ENCODE measurements at places on chromosomes 11 and 22.

- no peak for DNase-seq
Observed at GRCh38 chr11:83436855-83437254, 150.7 kb upstream of the CCDC90B start.

- DNase-seq, result no peak
Observed at GRCh38 chr11:73862986-73863385, 13.7 kb downstream of the COA4 start.

- DNase-seq, result no peak
Observed at GRCh38 chr22:26563022-26563421, 26.9 kb downstream of the TPST2 start.

GRCh38 chr11:44727373-44728287 lies 868 bp downstream of the TSPAN18 start:
- DNase-seq, result peak; percentile 47

DNA sequence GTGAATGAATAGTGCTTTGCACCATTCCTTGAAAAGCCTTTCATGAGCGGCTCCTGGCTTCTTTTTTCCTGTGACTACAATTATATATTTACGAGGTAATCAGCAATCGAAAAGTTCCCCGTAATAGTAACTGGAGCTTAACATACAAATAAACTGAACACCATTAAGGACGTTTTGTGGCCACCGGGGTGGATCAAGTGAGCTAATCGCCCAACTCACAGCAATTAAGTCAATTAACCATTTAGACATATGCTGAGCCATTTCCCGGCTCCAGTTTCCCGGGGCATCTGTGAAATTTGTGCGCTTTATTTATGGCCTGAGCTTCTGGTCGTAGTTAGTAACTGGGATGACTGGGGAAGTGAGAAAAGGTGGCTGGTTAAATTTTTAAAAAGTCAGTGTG lies 465.2 kb downstream of the MIAT start:
- DNase-seq, result no peak
